ENCODE measurements at places on chromosomes 12 and 14.

DNA sequence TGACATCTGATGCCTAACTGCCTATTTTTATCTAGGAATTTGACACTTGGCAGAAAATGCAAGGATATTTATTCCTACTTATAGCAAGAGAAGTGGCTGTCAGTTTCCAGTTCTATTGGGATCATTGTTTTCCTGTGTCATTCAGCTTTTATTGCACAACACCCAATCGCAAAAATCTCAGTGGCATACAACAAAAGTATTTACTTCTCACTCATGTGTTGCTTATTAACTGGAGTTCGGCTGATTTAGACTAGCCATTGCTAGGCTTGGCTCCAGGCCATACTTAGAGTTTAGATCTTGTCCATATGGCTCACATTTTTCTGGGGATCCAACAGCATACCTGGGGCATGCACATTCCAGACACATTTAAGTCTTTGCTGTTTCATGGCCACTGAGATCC is 218.6 kb upstream of the SYT1 start:
- DNase-seq: no peak

DNA sequence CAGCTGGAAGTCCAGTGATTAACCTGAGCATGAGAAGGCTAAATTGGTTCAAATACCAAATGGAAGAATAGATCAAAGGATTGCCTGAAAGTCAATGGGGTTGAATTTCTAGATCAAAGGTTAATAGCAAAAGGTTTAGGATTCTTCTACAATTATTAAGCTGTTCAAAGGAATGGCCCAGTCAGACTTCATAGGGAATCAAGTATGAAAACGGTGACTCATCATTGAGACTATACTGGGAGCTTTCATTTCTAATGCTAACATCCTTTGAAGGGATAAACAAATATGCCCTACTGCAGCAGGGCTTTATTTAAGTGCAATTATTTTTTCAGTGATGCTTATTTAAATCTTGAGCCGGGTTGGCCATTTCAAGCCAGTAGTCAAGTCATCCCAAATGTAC is 152.8 kb downstream of the RIMBP2 start:
- no peak for DNase-seq

- no peak for DNase-seq
Measured at GRCh38 chr12:6067152-6067916, 57.1 kb downstream of the VWF start.

- no peak for DNase-seq
Measured at GRCh38 chr14:65676361-65677014, 264.0 kb downstream of the FUT8 start.

DNA sequence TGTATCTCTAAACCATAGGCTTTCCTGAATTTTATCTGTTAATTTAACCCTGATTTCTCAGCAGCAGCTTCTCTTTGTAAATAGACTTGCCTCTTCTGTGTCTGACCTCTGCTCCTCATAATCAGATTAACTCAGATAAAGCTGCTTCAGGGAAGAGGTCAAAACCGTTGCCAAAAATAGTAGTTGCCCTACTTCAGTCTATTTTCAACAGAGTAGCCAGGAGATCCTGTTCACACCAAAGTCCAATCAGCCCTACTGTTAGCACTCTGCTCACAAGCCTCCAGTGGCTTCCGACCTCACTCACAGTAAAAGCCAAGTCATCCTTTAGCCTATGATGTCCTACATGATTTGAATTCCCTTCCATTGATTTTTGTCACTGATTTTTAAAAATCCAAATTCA is 258.4 kb downstream of the PPFIA2 start:
- no peak for DNase-seq

DNA sequence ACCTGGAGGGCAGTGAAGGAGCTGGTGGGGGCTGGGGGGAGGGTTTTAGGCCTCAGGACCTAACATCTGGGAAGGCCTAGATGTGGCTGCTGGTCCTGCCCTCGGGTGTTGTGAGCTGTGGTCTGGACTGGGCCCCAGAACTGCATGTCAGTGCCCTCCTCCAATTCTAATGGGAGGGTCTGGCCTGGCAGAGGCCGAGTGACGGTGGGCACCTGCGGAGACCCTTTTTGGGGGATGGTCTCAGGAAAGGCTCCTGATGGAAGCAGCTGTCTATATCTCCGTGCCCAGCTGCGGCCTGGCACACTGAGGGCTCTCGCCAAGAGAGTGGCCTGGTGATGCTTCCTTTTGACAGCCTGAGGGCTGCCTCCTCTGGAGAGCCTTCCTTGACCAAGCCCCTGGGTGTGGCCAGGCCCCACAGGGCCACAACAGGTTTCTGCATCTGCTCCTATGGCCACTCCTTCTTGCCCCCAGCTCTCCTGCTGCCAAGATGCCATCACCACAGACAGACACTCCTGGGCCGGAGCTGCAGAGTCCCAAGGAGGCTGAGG is 5.3 kb downstream of the EXOC3L4 start:
- DNase-seq: no peak

DNA sequence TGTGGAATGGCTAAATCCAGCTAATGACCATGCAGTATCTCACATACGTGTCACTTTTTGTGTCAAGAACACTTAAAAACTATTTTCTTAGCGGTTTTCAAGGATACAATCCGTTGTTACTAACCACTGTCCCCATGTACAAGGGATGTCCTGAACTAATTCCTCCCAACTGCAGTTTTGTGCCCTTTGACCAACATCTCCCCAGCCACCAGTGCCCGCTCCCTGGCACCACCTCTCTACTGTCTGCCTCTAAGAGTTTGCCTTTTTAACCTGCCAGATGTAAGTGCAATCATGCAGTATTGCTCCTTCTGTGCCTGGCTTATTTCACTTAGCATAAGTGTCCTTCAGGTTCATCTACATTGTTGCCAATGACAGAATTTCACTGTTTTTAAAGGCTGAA is 315.7 kb downstream of the TMEM121 start:
- no peak for DNase-seq

- DNase-seq: no peak
Measured at GRCh38 chr12:57483466-57483865, 3.8 kb upstream of the ARHGAP9 start.

DNA sequence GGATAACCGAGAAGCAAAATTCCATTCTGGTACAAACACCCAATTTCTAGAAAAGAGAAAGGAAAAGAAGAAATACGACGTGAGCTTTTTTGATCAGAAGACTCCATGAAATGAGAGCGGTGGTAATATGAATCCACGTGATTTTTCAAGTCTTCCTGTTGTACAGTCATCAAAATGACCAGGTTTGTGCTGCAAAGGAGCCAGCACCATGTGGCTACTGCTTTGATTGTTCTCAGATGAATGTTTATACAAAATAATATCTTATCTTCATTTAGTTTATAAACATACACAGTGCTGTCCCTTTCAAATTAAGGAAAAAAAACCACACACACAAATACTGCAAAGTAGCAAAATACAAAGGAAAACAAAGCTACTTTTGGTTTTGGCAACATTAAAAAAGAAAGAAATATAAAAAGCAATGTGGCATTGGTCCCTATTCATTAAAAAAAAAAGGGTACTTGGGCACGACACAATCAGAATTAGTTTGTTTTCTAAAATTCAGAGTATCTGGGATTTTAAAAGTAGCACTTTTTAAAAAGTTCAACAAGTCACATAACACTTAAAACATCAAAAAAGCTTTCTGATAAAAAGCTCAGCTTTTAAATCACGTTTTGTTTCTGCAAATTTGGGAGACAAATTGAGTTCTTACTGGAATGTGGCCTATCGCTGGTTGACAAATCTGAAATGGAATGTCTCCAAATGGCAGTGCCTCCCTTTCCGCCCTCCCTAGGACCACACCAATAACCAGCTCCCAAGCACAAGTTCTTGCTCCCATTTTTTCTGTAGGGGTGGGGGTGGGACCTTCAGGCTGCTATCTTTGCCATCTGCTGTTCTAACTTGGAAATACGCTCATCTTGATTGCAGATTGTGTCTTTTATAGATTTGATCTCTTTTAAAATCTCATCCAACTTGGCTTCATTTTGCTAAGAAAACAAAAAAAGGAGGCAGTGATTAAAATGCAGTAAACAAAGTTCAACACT is 13.2 kb upstream of the SELPLG start:
- no peak for DNase-seq

GRCh38 chr14:104086661-104087461 is 1.4 kb downstream of the ASPG start:
- no peak for DNase-seq

- DNase-seq: no peak
Measured at GRCh38 chr14:23430723-23431085, 4.8 kb downstream of the MYH7 start.

GRCh38 chr12:122830517-122831214 is 4.6 kb upstream of the HIP1R start:
- no peak for DNase-seq

DNA sequence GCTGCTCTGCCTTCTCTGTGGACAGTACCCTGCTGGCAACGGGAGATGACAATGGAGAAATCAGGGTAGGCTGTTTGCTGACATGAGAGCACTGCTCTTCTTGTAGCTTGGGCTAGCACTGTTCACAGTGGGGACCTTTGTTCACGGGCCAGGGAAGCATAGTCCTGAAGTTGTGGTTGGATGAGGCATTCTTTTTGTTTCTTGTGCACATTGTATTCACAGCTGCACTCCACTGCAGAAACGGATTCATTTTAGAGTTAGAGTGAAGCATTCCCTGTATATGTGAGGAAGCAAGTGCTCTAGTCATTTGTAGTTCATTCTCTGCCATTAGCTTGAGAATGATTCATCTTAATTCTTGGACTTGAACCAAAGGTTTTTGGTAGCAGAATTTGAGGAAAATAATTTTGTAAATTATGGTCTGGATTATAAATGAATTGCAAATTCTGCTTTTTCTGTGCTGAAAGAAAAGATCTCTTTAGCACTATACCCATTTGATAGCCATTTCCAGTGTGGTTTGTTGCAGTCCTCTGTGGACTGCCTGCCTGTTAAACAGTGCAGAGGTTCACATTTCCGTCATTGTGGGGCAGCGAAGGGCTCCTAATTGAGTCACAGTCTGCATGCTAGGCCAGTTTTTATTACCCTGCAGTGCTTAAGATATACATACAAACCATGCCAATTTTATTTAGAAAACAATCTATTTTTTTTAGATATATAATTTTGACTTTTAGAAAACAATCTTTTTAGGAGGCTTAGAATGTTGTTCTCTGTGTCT is 80.6 kb downstream of the APAF1 start:
- no peak for DNase-seq

GRCh38 chr12:123153906-123154305 is 3.0 kb upstream of the PITPNM2 start:
- DNase-seq: no peak

GRCh38 chr14:87203346-87203745 is 789.6 kb downstream of the GALC start:
- no peak for DNase-seq

GRCh38 chr12:63963868-63964267 is 119.4 kb downstream of the SRGAP1 start:
- no peak for DNase-seq

GRCh38 chr14:104554608-104555429 is 24.7 kb upstream of the C14orf180 start:
- no peak for DNase-seq

DNA sequence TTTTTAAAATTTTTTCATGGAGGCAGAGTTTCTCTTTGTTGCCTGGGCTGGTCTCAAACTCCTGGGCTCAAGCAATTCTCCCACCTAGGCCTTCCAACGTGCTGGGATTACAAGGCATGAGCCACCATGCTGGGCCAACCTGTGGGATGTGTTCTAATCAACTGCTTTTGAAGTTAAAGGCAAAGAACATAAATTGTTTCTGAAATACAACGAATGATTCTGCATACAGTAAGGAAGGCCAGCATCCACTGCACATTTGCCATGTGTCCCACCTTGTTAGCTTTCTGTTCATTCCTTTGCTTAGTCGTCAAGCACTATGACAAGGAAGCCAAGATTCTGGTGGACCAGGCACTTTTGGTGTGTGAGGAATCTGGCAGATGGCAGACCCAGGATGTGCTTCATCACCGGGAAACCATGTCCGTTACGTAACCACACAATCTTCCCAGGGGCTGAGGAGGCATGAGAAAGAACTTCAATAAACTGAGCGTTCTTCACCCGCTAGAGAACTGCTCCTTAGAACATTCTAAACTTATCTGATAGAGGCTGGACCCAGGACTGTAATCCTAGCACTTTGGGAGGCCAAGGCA is 24.5 kb downstream of the MOK start:
- no peak for DNase-seq

DNA sequence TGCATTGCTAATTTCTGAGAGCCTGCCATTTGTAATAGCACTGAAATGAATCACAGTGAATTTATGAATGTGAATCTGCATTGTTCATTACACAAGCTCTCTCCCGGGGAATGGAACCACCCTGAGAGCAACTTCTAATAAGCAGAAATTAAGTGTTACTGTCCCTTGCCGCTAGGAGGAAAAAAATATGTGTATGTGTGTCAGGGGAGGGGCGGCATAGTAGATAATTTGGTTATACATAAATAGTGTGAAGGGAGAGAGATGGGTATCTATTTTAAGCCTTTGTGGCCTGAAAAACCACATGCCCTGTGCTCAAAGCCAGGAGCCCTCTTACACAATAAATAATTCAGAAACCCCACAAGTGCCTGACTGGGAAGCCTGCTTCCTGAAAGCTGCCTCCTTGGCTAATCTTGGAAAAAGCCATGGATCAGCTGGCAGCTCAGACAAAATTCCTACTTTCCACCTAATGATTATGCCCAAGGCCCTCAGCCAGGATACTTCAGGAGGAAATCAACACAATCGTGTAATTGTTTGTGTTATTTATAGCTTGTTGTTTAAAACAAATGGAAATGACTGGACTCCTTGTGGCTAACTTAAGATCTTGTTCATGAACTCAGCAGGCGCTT is 366.2 kb upstream of the KITLG start:
- no peak for DNase-seq

- no peak for DNase-seq
Measured at GRCh38 chr12:130391186-130391585, 53.5 kb downstream of the PIWIL1 start.

- no peak for DNase-seq
Measured at GRCh38 chr12:23618718-23619117, 330.8 kb downstream of the SOX5 start.

- DNase-seq: no peak
Measured at GRCh38 chr14:53409289-53409688, 256.2 kb upstream of the DDHD1 start.

GRCh38 chr12:50925342-50925651 is 27.0 kb upstream of the HIGD1C start:
- DNase-seq: no peak

GRCh38 chr12:69324797-69325466 is 23.2 kb upstream of the LYZ start:
- no peak for DNase-seq

GRCh38 chr12:40559865-40560264 is 132.4 kb upstream of the CNTN1 start:
- DNase-seq: peak; percentile 36

Data from GM12864 (cell line).